Effector CD8-positive, alpha-beta T cell (primary cell): ENCODE measurements at places on chromosomes 1 and 21.

GRCh38 chr1:243421784-243422183 is 165.9 kb downstream of the SDCCAG8 start:
- DNase-seq, result no peak

DNA sequence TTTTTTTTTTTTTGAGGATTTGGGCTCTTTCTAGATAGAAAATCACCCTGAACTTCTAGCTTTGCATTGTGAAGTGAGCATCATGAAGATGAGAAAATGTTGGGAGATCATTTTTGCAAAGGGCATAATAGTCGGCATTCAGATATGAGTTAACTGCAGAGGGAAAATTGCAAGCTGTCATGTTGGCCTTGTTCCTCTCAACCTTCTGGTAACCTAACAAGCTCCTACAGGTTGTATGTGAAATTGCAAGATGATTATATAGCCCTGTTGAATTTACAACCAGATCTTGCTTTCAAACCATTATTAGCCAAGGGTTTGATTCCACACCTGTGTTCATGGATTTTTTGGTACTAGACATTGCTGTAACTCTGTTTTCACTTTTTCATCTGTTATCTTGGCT is 2.2 kb downstream of the ELOA start:
- DNase-seq, result no peak

- no peak for DNase-seq
Measured at GRCh38 chr1:46793126-46793525, 5.7 kb upstream of the CYP4B1 start.

GRCh38 chr1:25898223-25899015 is 7.8 kb downstream of the STMN1 start:
- no peak for DNase-seq

DNA sequence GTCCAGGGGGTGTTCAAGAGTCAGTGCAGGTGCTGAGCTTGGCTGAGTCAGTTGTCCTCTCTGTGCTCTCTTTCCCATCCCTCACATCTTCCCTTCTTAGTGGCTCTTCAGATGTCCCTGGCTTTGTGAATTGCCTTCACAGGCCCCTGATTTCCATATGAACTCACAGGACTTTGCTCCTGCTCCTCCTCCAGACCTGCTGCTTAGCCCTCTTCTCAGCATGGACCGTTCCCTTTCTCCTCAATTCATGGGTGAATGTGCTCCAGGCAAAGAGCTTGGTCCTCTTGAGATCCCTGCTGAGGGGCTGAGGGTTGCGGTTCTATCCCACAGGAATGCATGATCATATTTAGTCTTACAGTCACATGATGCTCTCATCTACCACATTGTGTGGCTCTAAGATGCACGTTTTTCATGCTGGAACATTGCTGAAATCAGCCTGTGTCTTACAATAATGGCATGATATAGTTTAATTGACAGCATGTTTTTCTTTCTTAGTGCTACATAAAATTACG is 30.5 kb downstream of the CACNA1E start:
- DNase-seq, result no peak

DNA sequence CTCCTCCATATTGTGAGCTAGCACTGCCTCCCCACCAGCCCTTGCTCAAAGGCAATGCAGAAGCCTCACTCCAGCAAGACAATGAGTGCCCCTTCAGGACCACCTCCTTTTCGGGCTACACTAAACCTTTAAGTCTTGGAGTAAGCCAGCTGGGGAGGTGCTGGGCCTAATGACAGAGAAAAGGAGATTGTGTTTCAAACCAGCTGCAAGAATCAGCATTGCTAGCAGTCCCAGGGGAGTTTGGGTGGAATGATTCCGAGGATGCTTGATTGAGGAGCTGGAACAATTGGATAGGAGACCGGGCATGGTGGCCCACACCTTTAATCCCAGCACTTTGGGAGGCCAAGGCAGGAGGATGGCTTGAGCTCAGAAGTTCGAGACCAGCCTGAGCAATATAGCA is 54.1 kb upstream of the GPR37L1 start:
- DNase-seq, result no peak

DNA sequence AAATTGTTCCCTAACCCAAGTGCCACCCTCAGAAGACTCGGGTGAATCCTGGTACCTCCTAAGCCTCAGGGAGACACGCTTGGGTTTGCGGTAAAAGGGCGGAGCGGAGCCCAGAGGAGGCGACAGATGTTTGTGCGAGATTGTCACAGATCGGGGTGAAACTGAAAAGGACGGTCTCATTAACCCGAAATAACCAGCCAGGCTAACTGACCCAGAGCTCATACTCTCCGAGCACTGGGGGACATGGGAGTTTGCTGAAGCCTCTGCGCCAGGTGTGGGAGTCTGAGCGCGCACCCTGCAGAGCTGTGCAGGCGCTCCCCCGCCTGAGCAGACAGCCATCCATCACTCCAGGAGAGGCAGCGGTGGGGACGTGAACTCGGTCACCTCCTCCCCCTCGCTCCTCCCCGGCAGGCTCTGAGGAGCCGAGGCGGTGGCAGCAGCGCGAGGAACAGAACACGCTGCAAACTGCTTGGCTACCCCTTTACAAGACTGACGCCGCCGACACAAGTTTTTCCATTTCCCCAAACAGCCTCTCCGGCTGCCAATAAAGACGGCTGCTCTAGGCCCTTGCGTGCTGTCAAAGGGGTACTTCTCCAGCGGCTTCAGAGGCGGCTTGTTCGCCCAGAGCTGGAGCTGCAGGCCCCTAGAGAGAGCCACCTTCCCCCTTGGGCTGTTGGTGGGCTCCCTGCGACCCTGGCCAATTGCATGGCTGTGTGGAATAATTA is 43.5 kb downstream of the RRAGC start:
- DNase-seq, result no peak

DNA sequence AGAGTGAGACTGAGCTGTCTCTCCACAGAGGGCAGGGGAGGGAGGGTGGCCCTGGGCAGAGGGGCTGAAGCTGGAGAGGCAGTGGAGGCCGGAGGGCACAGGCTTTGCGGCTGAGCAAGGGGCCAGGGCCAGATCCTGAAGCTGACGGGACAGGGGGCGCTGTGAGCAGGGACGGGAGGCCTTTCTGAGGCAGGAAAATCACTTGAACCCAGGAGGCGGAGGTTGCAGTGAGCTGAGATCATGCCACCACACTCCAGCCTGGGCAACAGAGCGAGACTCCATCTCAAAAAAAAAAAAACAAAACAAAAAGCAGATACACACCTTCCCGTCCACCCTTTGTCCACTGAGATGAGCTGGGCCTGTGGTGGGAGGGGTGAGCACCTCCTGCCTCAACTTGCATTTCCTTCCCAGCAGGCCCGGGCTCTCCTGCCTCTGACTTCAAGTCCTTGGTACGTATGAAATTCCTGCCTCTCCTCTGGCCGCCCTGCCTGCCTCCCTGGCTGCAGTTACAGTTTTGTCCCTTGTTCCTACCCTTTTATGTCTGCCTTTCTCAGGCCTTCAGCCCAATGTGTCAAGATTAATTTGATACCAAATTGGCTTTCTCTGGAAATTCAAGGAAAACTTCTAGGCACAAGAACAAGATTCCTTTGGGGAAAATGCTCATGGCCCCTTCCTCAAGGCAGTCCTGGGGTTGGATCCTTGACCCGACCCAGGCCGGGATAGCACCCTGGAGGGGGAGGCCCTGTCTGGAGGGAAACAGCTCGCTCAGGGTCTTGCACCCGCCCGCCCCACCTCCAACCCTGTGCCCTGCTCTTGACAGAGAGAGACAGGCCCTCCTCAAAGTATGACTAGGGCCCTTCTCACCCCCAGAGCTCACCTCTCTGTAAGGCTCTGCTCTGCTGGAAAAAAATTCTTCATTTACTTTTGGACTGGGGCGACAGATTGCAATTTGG is 11.2 kb upstream of the ADAMTSL4 start:
- DNase-seq, result no peak

DNA sequence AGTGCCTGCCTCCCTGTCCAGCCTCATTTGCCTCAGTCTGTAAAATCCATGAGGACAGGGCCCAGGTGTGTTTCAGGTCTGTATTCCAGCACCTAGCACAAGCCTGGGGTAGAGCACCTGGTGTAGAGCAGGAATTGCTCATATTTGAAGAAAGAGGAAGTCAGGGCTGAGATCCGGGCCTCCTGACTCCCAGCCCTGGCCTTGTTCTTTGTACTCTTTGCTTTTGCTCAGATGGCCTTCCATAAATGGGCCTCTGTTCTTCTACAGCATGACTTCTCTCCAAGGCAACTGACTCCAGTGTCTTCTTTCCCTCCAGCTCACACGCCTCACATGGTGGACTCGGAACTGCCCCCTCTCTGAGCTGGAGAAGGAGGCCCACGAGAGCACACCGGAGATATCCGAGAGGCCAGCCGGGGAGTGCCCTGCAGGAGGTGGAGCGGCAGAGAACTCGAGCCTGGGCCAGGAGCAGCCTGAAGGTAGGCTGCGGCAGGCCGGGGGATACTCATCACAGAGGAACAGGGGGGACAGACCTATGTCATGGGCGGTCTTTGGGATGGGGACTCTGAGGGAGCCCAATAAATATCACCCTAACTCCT is 19.7 kb downstream of the SLC5A9 start:
- no peak for DNase-seq

- no peak for DNase-seq
Measured at GRCh38 chr1:248324468-248324867, at the start of gene OR2M7. OR2M7 (minus strand) TSS chr1:248324568; CDS start chr1:248324568, 0 bp downstream.

DNA sequence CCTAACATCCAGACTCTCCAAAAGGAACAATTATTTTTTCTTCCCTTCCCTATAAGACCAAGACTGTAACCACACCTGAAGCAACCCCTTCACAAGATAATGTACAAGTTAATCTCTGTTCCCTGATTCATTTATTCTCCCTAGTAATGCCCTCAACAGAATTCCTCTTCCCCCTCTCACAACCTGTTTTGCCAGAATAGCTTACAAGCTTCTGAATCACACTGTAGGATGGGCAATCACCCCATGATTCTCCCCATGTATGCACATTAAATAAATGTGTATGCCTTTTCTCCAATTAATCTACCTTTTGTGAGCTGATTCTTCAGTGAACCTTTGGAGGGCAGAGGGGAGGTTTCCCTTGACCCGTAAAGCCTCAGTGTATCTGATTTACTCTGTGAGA is 20.9 kb upstream of the RNF11 start:
- no peak for DNase-seq

DNA sequence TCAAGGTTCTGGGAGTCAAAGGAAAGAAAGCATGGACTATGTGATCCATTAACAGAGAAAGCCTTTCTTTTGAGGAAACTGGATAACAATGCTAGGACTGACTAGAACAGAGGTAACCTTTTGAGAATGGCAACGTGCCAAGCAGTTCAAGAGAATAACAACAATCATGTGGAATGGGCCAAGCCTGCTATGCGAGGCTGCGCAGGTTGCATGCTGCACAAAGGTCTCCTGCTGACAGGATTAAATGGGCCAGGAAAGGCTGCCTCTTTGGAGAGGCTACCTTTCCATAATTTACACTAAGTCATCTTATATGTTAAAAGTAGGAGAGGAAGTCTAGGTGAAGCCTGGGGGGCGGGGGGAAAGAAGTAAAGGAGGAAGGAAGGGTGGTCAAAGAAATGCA is 5.8 kb downstream of the PCNX2 start:
- no peak for DNase-seq

- DNase-seq, result no peak
Measured at GRCh38 chr21:39686646-39687468, 58.1 kb upstream of the IGSF5 start.

GRCh38 chr1:115908565-115909274 is 67.6 kb upstream of the SLC22A15 start:
- no peak for DNase-seq

DNA sequence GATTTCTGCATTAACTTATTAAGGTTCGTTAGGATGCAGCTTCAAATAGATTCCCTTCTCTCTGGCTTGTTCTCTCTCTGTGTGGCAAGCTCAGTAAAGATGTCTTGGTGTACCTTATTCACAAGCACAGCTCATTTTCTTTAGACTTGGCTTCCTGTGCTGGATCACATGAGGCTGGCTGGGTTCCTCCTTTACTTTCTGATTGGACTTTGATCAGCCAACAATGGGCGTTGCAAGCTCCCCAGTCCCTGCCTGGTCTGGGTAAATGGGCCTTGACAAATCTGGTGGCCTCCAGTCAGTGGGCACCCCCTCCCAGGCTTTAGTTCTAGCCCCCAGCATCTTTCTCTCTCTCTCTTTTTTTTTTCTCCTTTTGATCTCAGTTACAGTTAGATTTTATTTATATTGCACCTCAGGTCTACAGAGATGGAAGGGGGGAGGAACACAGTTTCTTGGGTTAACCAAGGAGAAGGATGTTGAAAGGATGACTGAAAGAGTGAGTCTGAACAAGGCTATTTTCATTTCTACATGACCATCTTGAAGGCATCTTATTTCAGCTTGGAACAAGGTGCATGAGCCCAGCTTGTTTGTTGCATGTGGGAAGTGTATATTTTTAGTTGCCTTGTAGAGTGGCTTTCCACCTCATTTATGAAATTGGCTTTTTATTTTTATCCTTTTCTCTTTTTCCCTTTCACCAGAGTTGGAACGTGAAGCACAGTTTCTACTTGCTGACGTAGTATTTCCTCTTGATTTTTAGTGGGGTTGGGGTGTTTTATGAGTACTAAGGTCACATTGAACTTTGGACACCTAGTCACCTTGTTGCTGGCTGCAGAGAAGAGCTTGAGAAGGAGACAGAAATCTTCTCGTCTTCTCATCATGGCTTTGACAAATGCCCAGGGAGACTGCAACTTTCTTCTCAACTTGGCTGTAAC is 77.1 kb downstream of the PBX1 start:
- DNase-seq, result no peak

DNA sequence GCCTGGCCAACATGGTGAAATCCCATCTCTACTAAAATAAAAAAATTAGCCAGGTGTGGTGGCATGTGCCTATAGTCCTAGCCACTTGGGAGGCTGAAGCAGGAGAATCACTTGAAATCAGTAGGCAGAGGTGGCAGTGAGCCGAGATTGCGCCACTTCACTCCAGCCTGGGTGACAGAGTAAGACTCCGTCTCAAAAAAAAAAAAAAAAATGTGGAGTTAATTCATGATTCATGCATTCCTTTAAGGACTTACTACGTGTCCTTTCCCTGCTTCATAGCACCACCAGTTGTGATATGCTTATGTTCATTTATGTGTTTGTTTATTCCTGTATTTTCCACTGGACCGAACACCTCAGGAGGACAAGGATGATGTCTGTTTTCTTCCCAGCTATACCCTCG is 12.7 kb upstream of the PRELP start:
- DNase-seq, result no peak

- no peak for DNase-seq
Measured at GRCh38 chr1:90210633-90211491, 216.0 kb downstream of the ZNF326 start.

- DNase-seq, result no peak
Measured at GRCh38 chr1:51289676-51290488, 40.5 kb downstream of the TTC39A start.

DNA sequence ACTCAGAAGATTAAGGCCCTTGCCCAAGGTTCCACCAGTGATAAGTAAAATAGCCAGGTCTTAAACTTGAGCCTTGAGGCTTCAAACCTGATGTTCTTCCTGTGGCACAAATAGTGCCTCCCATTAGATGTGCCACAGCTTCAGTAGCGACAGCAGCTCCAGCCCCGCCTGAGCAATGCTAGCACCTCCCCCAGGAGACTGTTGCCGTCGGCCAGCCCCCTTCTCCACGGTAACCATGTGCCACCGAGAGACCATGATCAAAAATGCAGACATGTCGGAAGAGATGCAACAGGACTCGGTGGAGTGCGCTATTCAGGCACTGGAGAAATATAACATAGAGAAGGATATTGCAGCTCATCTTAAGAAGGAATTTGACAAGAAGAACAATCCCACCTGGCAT is 32.2 kb downstream of the KLHDC7A start:
- no peak for DNase-seq

- DNase-seq, result no peak
Measured at GRCh38 chr1:208533746-208534598, 289.8 kb upstream of the PLXNA2 start.

GRCh38 chr1:110281363-110282290 is 57.5 kb upstream of the RBM15 start:
- DNase-seq, result no peak

GRCh38 chr1:229344139-229344538 is 1.3 kb upstream of the CCSAP start:
- DNase-seq, result no peak
